Central memory CD8-positive, alpha-beta T cell (primary cell): ENCODE measurements at places on chromosomes 5 and 9.
A peak's percentile ranks its signal among the peaks of the same experiment; 100 is the strongest.

GRCh38 chr9:109477258-109478050 lies 20.7 kb downstream of the PTPN3 start:
- DNase-seq = no peak
- H3K4me1 ChIP-seq = no peaks in the 10 kb centered on the region

DNA sequence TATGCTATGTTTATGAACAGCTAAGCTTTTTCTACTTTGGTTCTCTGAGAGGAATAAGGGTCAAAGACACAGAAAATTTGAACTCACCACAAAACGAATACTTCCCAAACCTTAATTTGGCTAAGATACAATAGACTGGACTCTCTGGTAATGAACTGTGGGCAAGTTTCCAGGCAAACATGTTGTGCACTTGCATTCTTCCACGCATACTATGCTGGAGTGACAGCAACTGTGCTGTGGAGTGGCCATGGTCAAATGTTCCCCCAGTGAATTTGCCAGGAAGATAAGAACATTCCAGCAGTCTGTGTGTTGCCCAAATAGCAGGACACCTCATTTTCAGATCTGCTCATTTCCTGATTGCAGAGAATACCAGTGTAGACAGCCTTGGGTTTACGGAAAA lies 275.3 kb upstream of the IL12B start:
- no peaks in the 10 kb centered on the region for H3K27me3 ChIP-seq
- H3K4me1 ChIP-seq = no peaks in the 10 kb centered on the region
- H3K27ac ChIP-seq = no peak overlapping the region
- H3K4me3 ChIP-seq = no peak overlapping the region

DNA sequence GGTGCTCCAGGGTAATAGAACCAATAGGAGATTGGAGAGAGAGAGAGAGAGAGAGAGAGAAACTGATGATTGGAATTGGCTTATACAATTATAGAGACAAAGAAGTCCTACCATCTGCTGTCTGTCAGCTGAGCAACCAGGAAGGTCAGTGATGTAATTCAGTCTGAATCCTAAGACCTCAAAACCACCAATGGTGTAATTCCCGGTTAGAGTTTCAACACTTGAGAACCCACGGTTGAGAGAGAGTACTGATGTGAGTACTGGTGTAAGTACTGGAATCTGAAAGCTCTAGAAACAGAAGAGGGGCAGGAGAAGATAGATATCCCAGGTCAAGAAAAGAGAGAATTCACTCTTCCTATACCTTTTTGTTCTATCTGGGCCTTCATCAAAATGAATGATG lies 775.8 kb downstream of the EFNA5 start:
- H3K27me3 ChIP-seq = peaks cover 11% of the 10 kb centered on the region
- no peak overlapping the region for H3K27ac ChIP-seq
- DNase-seq = no peak
- H3K4me3 ChIP-seq = no peak overlapping the region

- H3K27me3 ChIP-seq = no peaks in the 10 kb centered on the region
- peaks cover 2% of the 10 kb centered on the region for H3K36me3 ChIP-seq
These were observed 235.5 kb downstream of the ARHGEF28 start for GRCh38 chr5:73861313-73861988.

- no peaks in the 10 kb centered on the region for H3K36me3 ChIP-seq
- no peak overlapping the region for H3K27ac ChIP-seq
- H3K4me3 ChIP-seq = no peak overlapping the region
- no peak for DNase-seq
- no peaks in the 10 kb centered on the region for H3K4me1 ChIP-seq
These were observed 143.0 kb downstream of the NXNL2 start for GRCh38 chr9:88678008-88678407.

GRCh38 chr5:77202145-77202544 lies 8.3 kb upstream of the PDE8B start:
- no peak for DNase-seq
- peaks cover 49% of the 10 kb centered on the region for H3K27me3 ChIP-seq
- no peaks in the 10 kb centered on the region for H3K36me3 ChIP-seq
- H3K4me3 ChIP-seq = no peak overlapping the region
- no peaks in the 10 kb centered on the region for H3K4me1 ChIP-seq

- DNase-seq = no peak
- no peaks in the 10 kb centered on the region for H3K27me3 ChIP-seq
- H3K4me1 ChIP-seq = peaks cover 43% of the 10 kb centered on the region
- H3K4me3 ChIP-seq = peak overlapping the region; percentile 92
These were observed 1.8 kb downstream of the RPL12 start for GRCh38 chr9:127449332-127449966.

DNA sequence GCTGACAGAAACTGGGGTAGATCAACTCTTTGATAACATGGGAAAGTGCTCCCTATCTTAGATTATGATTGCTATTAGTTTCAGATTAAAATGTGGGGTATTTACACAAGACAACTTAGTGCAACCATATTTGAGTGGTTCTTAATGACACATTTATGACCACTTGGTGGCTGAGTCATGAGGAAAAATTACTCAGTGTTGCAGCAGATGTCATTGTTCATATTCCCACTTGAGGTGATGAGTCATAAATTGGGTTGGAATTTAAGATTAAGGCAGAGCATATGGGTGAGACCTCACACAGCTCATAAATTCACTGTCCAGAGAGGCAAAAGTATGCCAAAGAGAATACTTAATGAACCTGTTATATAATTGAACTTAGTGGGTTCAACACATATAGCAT lies 408.3 kb downstream of the DMRT2 start:
- no peak overlapping the region for H3K27ac ChIP-seq
- no peaks in the 10 kb centered on the region for H3K4me1 ChIP-seq
- H3K27me3 ChIP-seq = no peaks in the 10 kb centered on the region
- H3K4me3 ChIP-seq = no peak overlapping the region

DNA sequence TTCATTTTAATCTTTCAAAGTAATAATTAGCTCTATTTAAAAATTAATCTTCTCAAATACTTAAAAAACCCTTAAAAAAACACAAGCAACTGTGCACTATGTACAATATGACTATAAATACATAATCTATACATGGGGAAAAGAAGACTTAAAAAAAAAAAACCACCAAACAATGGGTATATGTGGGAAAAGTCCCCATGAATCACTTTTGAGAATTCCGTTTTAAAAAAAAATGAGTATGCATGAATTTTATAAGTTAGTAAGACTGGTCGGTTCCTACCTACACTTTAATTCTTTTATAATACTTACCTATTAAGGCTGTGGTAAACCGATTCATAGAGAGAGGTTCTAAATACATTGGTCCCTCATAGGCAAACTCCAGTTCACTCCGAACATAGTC lies 27.7 kb downstream of the RNF145 start:
- no peak for DNase-seq
- H3K27me3 ChIP-seq = no peaks in the 10 kb centered on the region
- H3K4me3 ChIP-seq = no peak overlapping the region
- no peak overlapping the region for H3K27ac ChIP-seq

GRCh38 chr5:157944077-157944633 lies 85.2 kb upstream of the CLINT1 start:
- peaks cover 21% of the 10 kb centered on the region for H3K27me3 ChIP-seq
- no peak for DNase-seq
- H3K36me3 ChIP-seq = no peaks in the 10 kb centered on the region
- H3K4me1 ChIP-seq = peaks cover 6% of the 10 kb centered on the region

DNA sequence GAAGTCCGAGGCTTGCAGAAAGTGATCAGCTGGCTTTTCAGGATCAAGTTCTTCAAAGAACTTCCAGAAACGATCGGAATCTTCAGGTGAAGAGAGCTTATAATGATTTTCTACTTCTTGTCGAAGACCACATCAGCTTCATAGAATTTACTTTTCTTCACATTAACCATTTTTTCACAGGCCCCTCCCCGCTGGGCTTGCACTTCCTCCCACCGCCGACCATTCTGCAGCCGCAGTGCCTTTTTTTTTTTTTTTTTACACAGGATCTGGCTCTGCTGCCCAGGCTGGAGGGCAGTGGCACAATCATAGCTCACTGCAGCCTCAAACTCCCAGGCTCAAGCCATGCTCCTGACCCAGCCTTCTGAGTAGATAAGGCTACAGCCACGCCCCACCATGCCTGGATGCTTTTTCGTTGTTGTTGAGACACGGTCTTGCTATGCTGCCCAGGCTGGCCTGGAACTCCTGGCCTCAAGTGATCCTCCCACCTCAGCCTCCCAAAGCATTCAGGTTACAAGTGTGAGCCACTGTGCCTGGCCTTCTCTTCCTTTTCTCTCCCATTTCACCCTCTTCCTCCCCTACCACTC lies 15.3 kb upstream of the RNF130 start:
- no peak overlapping the region for H3K27ac ChIP-seq
- no peak for DNase-seq
- peak overlapping the region; percentile 12 for H3K4me3 ChIP-seq
- H3K27me3 ChIP-seq = peaks cover 14% of the 10 kb centered on the region
- H3K36me3 ChIP-seq = peaks cover 4% of the 10 kb centered on the region

GRCh38 chr5:161258438-161258837 lies 288.1 kb downstream of the GABRB2 start:
- H3K4me3 ChIP-seq = no peak overlapping the region
- H3K4me1 ChIP-seq = no peaks in the 10 kb centered on the region
- no peak for DNase-seq

DNA sequence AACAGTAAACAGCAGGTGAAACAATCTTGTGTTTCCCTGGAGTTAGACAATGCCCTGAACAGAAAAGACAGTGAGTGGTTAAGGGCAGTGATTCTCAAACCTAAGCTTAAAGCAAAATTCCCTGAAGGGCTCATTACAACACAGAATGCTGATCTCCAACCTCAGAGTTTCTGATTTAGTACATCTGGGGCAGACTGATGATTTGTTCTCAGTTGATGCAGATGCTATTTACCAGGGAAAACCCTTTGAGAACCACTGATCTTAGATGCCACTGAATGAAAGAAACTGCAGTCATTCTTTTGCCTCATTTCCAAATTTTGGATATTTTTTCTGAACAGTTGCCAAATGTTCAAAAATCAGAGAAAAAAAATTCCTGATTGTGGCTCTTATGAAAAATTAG lies 18.7 kb upstream of the ADAM19 start:
- peaks cover 46% of the 10 kb centered on the region for H3K4me1 ChIP-seq
- no peak overlapping the region for H3K27ac ChIP-seq
- no peak overlapping the region for H3K4me3 ChIP-seq

DNA sequence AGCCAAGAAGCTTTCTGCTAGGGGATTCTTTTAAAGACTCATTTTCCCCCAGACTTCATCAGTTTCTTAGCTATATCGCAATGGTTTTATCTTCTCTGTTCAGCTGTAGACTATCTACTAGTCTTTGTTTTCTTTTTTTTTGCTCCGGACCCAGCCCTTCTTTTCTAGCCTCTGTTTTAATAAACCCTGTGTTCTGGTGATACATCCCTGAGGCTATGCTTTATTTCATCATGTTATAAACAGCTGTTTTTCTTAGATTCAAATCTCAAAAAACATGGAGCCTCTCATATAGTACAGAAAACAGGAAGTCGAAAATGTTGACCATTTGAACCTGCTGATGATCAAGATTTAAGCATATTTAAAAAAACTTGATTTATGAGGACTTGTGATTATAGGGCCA lies 37.8 kb downstream of the SCGB3A1 start:
- peaks cover 9% of the 10 kb centered on the region for H3K4me1 ChIP-seq
- H3K36me3 ChIP-seq = peaks cover 37% of the 10 kb centered on the region
- H3K27me3 ChIP-seq = no peaks in the 10 kb centered on the region
- no peak overlapping the region for H3K27ac ChIP-seq

DNA sequence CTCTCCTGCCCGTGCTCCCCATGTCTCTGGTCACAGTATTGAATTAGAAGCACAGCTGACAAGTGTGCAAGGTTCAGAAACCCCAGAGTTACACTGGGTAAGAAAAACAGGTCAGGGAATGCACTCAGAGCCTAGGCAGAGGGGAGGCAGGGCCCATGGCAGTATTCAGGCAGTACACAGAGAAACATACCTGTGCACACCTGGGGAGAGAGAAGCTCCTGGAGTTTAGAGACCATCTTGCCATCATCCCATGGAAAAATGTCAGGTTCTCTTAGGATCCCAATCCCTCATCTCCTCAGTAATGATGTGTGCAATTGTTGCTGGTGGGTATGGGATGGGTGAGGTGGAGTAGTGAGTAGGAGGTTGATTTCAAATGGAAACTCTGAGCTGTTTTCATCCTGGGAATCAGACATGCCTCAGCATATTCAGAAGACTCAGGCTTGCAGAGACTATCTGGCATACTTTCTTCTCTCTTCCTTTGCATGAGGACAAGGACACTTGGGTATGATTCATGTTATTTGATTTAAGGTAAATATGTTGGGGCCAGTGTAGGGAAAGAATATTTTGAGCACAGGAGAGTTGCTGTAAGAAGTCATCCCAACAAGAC lies 228.5 kb downstream of the ESM1 start:
- H3K4me1 ChIP-seq = peaks cover 28% of the 10 kb centered on the region
- H3K27ac ChIP-seq = peak overlapping the region; percentile 86
- H3K36me3 ChIP-seq = no peaks in the 10 kb centered on the region
- H3K4me3 ChIP-seq = no peak overlapping the region
- no peak for DNase-seq
- no peaks in the 10 kb centered on the region for H3K27me3 ChIP-seq

- H3K27ac ChIP-seq = no peak overlapping the region
- H3K36me3 ChIP-seq = peaks cover 2% of the 10 kb centered on the region
- peaks cover 14% of the 10 kb centered on the region for H3K27me3 ChIP-seq
- peaks cover 5% of the 10 kb centered on the region for H3K4me1 ChIP-seq
These were observed 14.3 kb upstream of the RNF130 start for GRCh38 chr5:180085837-180086236.

- DNase-seq = no peak
- H3K4me1 ChIP-seq = no peaks in the 10 kb centered on the region
- H3K4me3 ChIP-seq = no peak overlapping the region
- no peaks in the 10 kb centered on the region for H3K27me3 ChIP-seq
- H3K36me3 ChIP-seq = no peaks in the 10 kb centered on the region
These were observed 331.3 kb upstream of the SEMA6A start for GRCh38 chr5:116905885-116906284.

DNA sequence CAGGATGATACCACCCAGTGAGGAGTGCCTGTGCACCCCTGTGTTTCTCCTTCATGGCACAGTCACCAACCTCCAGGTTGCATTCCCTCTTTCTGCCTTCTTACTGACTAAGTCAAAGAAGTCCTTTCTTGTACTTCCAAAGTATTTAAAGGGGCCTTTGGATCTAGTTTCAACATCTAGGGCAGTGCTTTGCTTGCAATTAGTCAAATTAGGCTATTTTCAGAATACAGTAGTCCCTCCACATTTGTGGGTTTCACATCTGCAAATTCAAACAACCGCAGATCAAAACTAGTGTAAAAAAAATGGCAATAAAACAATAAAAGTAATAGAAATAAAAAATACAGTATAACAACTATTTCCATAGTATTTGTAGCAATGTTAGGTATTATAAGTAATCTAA lies 333.9 kb upstream of the SEMA6A start:
- no peak overlapping the region for H3K27ac ChIP-seq
- H3K27me3 ChIP-seq = no peaks in the 10 kb centered on the region
- no peak overlapping the region for H3K4me3 ChIP-seq
- no peaks in the 10 kb centered on the region for H3K36me3 ChIP-seq
- H3K4me1 ChIP-seq = no peaks in the 10 kb centered on the region
